GOT3 (cell line): ENCODE measurements at places on chromosomes 7 and 10.

DNA sequence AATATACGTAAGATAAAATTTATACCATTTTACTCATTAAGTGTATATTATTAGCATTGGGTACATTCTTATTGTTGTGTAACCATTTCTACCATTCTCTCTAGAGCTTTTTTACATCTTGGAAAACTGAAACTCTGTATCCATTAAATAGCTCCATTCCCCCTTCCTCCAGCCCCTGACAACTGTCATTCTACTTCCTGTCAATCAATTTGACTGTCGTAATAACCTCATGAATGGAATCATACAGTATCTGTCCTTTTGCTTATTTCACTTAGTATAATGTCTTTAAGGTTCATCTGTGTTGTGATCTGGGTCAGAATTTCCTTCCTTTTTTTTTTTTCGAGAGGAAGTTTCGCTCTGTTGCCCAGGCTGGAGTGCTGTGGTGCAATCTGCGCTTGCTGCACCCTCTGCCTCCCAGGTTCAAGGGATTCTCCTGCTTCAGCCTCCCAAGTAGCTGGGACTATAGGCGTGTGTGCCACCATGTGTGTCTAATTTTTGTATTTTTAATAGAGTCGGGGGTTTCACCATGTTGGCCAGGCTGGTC, 15.6 kb downstream of the ZRANB1 start:
- DNase-seq, result no peak

GRCh38 chr10:48658243-48658974, 26.3 kb upstream of the WDFY4 start:
- DNase-seq, result no peak

DNA sequence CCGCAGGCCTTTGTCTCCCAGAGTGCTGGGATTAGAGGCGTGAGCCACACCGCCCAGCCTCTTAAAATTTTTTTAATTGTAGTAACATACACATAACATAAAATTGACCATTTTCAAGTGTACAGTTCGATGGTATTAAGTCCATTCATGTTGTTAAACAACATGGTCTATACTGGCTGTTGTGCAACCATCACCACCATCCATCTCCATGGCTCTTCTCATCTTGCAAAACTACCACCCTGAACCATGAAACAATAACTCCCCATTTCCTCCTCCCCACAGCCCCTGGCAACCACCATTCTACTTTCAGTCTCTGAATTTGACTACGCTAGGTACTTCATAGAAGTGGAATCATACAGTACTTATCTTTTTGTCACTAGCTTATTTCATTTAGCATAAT, 7.9 kb upstream of the ZFYVE27 start:
- DNase-seq, result no peak

GRCh38 chr7:98107313-98107721, 655 bp downstream of the LMTK2 start:
- DNase-seq, result no peak

DNA sequence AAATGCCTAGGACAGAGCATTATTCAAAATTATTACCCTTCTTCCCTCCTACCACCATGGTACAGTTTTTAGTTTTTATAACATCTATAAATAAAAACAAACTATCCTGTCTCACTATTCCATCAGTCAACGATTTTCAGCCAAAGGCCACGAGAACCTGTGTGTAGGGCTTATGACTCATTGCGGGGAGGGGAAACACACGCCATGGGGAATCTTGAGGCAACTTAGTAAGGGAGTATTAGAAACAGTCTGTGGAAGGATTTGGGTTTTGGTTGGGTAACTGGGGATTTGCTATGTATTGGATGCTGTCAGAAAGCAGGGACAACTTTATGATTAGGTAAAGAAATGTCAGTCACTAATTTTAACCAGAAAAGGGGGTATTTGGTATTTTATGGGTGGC, 14.7 kb downstream of the GPR141 start:
- no peak for DNase-seq

DNA sequence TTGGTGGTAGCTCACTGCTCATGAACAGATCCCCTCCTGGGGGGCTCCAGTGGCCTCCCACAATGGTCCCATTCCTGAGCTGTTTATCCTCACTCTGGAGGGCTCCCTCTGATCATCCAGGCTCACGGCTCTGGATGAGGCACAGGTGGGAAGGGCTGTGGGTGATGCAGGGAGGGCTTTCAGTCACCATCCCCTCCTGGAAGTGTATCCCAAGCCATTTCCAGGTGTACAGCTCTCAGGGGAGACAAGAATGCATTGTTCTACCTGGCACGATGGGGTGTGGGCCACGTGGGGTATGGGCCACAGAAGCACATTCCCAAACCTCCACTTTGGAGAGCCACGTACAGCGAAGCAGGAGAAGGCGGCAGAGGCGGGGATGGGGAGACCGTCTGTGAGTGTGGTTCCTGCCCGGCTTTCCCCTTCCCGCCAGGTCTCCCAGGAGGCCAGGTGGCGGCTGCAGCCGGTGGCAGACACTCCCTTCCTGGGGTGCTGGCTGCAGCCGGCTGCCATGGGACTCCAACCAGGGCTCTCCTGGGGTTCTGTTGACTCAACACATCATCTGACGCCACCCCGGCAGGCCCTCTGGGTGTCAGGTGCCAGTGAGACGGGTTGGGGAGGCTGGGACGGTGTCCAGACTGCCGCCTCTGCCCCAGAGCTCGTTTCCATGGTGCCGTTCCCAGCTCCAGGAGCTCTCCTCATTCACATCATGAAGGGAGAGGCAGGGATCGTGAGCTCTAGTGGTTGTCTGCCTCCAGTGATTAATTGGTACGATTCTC, 169.7 kb upstream of the RHEB start:
- no peak for DNase-seq

- DNase-seq, result no peak
Observed at GRCh38 chr7:141340991-141341390, 210.2 kb upstream of the AGK start.

DNA sequence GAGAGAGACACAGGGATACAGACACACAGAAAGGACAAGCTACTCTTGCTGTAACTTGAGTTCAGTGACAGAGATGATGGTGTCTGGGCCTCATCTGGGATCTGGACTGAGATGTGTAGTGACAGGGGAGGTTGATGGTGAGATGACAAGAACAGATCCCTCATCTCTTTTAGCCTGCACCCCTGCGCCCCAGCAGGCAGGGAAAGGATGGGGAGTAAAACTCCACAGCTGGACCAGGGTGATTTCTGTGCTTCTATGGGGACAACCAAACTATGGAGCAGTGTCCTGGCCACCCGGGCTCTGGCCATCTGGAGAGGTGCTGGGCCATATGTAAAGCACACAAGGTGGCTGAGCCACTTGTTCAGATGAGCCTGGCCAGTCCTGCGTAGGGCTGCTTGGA, 4.5 kb upstream of the LRRC18 start:
- DNase-seq, result no peak

DNA sequence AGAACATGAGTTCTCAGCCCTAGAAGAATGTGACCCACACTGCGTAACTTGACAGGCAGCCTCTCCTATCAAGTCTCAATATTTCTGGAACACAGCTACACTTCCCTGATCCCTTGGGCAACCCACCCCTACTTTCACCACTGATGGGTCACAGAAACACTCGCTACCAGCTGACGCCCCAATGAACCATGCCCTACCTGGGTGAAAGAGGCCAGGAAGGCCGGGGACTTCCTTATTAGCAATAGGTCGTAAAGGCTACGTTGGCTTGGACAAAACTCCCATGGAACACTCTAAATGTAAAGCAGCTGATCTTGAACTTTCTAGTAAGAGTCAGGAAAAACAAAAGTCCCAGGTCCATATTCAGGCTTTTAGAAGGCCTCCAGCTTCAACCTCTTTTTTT, 202.3 kb upstream of the KCTD7 start:
- no peak for DNase-seq

DNA sequence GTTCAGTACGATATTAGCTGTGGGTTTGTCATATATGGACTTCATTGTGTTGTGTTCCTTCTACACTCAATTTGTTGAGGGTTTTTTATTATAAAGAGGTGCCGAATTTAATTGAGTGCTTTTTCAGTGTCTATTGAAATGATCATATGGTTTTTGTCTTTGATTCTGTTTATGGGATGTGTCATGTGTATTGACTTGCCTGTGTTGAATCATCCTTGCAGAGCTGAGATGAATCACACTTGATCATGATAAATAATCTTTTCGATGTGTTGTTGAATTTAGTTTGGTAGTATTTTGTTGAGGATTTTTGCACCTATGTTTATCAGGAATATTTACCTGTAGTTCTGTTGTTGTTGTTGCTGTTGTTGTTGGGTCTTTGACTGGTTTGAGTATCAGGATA, 39.8 kb downstream of the ATOH7 start:
- no peak for DNase-seq

GRCh38 chr10:45180946-45181875, 134.2 kb downstream of the OR13A1 start:
- no peak for DNase-seq

DNA sequence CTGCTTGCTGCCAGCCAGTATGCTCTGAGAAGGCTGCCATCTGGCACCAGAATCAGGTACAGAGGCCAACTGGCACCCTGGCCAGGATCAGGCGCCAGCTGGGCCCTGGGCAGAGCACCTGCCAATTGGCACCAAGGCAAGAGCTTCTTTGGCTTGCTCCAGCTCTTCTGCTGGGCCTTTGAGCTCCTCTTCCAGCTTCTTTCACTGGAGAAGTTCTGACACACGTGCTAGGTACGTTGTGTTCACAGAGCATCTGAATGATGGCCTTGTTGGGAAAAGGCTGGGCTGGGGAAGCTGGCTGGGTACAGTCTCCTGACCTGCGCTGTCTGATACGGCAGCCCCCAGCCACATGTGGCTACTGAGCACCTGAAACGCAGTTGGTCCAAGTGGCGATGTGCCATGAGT, 31.7 kb upstream of the OPALIN start:
- no peak for DNase-seq

- no peak for DNase-seq
Observed at GRCh38 chr10:110966146-110966545, 46.7 kb downstream of the SHOC2 start.

GRCh38 chr10:101573885-101574753, 13.9 kb downstream of the POLL start:
- no peak for DNase-seq

GRCh38 chr7:136399385-136399784, 422.2 kb upstream of the MTPN start:
- DNase-seq, result no peak

- DNase-seq, result no peak
Observed at GRCh38 chr7:115549910-115550309, 480.7 kb downstream of the TFEC start.

DNA sequence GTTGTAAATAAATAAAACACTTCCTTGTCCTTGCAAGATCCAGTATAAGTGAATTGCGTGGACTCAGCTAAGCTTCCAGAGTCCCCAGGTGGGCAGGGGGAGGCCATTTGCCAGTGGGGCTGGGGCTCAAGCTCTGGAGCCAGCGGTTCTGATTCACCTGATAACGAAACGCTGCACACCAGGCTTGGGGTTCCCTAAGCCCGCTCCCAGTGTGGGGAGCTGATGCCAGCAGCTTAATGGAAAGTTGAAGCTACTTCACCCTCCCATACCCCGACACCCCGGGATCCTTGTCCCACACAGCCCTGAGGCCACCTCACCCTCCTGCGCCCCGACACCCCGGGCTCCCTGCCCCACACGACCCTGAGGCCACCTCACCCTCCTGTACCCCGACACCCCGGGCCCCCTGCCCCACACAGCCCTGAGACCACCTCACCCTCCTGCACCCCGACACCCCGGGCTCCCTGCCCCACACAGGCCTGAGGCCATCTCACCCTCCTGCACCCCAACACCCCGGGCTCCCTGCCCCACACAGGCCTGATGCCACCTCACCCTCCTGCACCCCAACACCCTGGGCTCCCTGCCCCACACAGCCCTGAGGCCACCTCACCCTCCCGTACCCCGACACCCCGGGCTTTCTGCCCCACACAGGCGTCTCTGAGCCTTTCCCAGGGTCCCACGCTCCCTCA, 30.8 kb downstream of the FKBP6 start:
- DNase-seq, result no peak

- DNase-seq, result no peak
Observed at GRCh38 chr7:140484951-140485499, 5.7 kb upstream of the MKRN1 start.

DNA sequence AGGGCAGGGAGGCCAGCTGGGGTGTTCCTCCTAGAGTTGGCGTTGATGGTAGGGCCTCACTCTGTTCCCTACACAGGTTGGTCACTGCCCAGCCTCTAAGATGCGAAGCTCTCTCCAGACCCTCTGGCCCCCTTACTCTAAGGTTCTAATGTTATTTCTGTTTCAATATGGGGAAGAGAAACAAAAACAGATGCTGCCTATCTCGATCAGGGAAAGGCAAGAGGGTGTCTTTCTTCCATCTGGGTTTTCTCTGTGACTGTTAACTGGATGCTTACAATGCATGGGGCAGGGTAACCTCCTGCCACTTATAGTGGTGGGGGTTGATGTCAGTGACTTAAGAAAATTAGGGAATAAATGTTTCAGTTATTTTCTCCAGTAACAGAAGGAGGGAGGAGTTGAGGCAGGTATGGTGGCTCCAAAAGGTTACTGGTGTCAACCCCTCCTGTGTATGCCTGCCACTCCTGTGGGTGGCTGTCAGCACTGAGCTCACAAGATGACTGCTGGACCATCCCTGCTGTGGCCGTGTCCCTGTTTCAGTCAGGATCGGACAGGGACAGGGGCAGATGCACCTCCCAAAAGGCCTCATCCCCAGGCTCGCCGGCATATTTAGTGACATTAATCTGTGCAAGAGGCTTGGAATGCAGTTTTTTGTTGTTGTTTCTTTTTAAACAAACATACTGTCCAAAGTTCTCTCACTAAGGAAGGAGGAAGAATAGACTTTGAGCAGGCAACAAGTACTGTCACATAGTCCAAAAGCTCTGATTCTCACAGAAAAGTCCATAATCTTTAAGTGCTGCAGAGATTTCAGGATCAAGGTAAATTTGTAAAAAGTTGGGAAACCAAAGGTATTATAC, 39.6 kb upstream of the SYPL1 start:
- DNase-seq, result no peak

- no peak for DNase-seq
Observed at GRCh38 chr7:30079880-30080279, 51.7 kb downstream of the PLEKHA8 start.

DNA sequence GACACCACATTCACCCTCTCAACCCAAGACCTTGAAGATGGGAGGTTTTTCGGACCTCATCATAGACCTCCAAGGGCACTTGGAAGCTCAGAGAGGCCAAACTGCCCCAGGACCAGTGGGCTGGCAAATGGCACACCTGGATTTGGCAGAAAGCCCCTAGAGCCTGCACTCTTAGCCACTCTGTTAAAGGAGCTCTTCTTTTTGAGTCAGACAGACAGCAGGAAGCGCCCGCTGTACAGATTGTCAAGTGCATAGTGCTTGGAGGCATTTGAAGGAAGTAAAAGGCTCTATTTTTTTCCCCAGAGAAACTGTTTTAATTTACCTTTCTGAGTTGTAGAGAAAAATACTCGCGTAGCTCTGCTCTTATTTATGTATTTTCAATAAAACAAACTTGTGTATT, 408.6 kb upstream of the GALNT17 start:
- no peak for DNase-seq

GRCh38 chr7:47026780-47027361, 555.0 kb downstream of the TNS3 start:
- no peak for DNase-seq

GRCh38 chr7:3956949-3957348, 655.9 kb downstream of the SDK1 start:
- DNase-seq, result no peak

- DNase-seq, result no peak
Observed at GRCh38 chr7:142690554-142691182, 58.6 kb upstream of the PRSS1 start.

- DNase-seq, result no peak
Observed at GRCh38 chr10:88082806-88083596, 219.6 kb downstream of the PTEN start.

- DNase-seq, result no peak
Observed at GRCh38 chr7:116083796-116084195, 53.2 kb upstream of the TFEC start.
